ENCODE measurements at places on chromosomes 13 and 19.
A peak's percentile ranks its signal among the peaks of the same experiment; 100 is the strongest.

DNA sequence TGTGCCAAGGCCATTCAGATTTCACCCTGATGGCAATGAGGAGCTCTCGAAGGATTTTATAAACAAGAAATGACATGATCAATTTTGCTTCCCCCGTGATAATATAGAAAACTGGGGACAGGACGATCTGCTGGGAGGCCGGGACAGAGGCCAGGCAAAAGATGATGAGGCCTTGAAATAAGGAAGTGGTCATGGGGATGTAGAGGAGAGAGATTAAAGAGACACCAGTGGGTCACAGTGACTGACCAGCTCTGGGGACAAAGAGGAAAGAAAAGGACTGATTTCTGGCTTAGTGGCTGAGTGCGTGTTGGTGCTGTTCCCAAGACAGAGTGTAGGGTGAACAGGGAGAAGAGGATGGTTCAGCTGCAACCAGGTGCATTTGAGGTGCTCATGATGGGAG lies 68.7 kb upstream of the FLT1 start:
- DNase-seq, result no peak

- DNase-seq, result no peak
These were observed 32.8 kb upstream of the STK24 start for GRCh38 chr13:98609756-98610155.

DNA sequence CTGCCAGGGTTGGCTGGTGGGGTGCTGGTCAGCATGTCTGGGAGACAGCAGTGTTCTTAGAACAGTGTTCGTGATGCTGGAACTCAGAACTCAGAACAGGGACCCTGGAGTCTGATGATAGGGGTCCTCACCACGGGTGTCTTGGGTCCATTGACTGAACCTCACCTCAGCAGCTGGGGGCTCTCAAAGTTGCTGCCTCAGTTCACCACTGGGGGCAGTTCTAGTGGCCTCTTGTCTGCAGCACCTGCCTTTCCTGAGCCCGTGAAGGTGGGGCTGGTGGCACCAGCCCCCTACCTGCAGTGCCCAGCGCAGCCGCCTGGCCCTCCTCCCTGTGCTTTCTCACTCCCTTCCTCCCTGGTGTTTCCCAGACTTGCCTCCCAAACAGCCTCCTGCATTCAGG lies 28.5 kb downstream of the SAFB start:
- DNase-seq, result no peak

DNA sequence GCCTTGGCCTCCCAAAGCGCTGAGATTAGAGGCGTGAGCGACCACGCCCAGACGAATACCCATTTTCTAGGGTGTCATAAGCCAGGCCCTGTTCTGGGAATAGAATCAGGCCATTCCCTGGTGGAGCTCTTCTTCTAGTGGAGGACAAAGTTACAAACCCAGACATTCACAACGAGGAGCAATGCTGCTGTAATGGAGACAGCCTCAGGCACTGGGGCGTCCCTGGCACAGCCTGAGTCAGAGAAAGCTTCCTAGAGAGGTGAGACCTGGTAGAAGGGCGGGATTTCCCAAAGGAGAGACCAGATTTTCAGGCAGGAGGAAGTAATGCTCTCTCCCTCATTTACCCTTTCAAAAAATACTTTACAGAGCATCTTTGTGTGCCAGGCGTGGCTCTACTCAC lies 12.7 kb downstream of the PRKCG start:
- no peak for DNase-seq

GRCh38 chr19:34350161-34350561 lies 14.8 kb upstream of the GPI start:
- DNase-seq, result no peak

DNA sequence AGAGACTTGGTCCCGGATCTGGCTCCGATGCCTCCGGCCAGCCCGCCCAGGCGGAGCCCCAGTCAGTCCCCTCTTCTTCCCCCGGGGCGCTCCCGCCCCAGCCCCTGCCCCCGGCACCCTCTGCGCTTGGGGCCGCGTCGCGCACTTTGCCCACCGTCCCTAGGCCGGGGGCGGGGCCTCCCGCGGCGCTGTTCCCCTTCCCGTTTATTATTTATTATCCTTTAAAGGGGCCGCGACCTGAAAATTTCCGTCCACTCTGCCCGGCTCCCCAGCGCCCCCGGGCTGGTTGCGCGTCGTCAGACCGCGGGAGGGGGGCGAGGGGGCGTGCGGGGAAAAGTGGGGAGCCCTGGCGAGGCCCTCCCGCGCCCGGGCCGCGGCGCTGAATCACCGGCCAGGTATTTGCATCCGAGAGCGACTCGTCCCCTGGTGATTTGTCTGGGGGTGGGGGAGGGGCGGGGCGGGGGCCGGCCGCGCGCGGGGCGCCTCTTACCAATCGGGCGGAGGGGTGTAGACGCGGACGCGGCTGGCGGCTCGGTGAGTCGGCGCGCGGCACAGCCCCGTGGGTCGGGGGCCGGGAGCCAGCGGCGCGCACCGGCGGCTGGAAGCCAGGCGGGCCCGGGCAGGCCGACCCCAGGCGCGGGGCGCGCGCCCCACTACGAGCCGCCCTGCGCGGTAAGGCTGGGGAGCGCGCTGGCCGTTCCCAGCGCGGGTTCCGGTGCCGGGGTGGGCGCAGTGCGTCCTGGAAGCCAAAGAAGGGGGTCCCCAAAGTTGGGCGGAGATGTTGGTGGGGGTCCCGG lies at the start of gene ARID3A:
ARID3A (plus strand) TSS at position 510 of the 797 bp plus-strand sequence. CDS start 3,494 bp downstream, outside the sequence.
- DNase-seq, result peak; percentile 71
